ENCODE measurements at places on chromosomes 7 and 10.
A peak's percentile ranks its signal among the peaks of the same experiment; 100 is the strongest.

- peak; percentile 74 for DNase-seq
Measured at GRCh38 chr10:30413996-30414576, 19.9 kb upstream of the MAP3K8 start.

- no peak for DNase-seq
Measured at GRCh38 chr7:71972534-71972933, 439.6 kb downstream of the CALN1 start.

GRCh38 chr7:155594961-155595366 lies 48.6 kb upstream of the CNPY1 start:
- DNase-seq = peak; percentile 77

DNA sequence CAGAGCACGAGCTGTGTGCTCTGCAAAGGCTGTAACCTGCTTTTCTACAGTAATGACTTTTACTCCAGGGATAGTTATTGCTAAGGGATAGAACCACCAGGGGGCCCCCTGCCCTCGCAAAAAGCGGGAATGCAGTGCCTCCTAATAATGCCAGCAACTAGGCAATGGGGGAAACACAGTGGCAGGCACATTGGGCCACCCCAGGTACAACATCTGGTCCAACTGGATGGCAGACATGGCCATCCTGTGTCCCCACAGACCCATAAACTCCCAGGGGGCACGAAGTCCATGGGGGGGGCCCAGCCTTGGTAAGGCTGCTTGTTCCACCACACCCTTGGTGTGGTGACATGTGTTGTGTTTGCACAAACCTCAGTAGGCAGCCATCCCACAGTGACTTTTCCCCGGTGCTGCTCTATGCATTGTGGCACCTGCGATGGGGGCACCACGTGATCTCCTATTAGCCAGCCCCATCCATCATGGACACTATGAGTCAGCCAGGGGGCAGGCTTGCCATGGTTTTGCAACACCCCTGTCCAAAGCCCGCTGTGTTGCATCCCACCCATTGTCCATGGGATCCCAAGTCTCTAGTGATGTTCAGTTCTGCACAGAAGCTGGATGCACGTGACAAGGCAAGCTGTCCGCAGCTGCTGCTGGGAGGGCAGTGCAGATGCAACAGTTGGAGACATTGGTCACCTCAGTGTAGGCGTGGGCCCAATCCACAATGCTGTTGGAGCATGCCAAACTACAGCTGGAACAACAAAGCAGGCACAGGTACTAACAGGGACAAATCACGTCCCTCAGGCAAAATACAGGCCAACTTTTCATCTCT lies 84.0 kb downstream of the ANLN start:
- DNase-seq = peak; percentile 51

GRCh38 chr7:80720146-80720545 lies 81.7 kb downstream of the CD36 start:
- DNase-seq = no peak

- no peak for DNase-seq
Measured at GRCh38 chr7:34096198-34096651, 190.9 kb downstream of the BMPER start.

DNA sequence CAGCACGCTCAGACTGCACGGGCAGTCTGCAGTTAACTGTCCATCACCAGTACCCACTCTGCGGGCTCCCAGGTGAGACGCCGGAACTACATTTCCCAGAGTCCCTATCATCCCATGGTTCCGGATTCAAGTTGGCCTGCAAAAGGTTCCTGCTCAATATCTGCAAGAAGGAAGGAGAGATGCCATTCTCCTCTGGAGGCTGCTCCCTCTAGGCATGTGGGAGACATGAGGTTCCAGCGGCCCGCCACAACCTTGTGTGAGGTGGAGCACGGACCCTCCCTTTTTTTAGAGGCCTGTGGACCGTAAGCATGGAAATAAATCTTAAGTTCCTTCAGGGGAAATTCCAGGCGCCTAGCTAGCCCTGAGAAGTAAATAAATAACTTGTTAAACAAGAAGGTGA lies 29.7 kb downstream of the NUP42 start:
- DNase-seq = no peak

Measured in HuH-7 (cell line).